Central memory CD8-positive, alpha-beta T cell (primary cell): ENCODE measurements at places on chromosomes 4 and X.

DNA sequence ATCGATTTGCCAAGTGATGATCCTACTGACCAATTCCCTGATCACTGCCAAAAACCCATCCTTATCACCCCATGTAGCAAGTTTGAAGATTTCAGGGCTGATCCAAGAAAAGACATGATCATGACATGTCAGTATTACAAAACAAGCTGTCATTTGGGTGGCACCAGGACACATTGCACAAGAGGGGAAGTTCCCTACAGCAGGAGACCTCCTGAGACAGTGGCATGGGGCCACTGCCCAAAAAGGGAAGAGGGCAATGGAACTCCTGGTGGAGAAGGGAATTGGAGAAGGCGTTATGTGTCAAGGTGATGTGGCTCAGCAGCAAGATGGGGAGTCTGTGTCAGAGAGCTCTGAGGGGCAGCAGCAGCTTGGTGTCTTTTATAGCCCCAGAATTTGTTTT, 43.4 kb downstream of the ZNF182 start:
- DNase-seq = no peak
- no peak overlapping the region for H3K4me3 ChIP-seq
- H3K4me1 ChIP-seq = no peaks in the 10 kb centered on the region
- H3K27me3 ChIP-seq = no peaks in the 10 kb centered on the region
- no peak overlapping the region for H3K27ac ChIP-seq

DNA sequence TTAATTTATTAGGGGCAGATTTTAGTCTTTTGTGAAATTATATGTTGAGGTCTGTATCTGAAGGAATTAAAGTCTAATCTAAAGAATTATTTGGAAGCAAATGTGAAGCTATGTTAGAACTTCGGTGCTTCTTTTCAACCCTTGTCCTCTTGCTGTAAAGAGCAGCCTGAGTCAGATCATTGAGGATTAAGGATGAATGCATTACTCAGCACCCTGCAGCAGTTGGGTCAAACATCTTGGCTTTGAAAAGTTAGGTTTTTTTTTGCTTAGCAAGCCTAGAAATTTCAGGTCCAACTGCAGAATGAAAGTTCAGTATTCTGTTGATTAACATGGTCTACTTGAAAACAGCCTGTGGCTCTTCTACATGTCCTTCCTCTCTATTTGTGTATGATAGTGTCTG, 57.6 kb downstream of the SLC4A4 start:
- no peak for DNase-seq
- no peaks in the 10 kb centered on the region for H3K4me1 ChIP-seq
- H3K27ac ChIP-seq = no peak overlapping the region
- no peak overlapping the region for H3K4me3 ChIP-seq
- no peaks in the 10 kb centered on the region for H3K27me3 ChIP-seq

- peak overlapping the region; percentile 25 for H3K27ac ChIP-seq
- H3K4me1 ChIP-seq = peaks cover 44% of the 10 kb centered on the region
- no peak for DNase-seq
- H3K36me3 ChIP-seq = no peaks in the 10 kb centered on the region
- H3K4me3 ChIP-seq = no peak overlapping the region
Observed at GRCh38 chrX:129726307-129727111, 12.3 kb upstream of the XPNPEP2 start.

DNA sequence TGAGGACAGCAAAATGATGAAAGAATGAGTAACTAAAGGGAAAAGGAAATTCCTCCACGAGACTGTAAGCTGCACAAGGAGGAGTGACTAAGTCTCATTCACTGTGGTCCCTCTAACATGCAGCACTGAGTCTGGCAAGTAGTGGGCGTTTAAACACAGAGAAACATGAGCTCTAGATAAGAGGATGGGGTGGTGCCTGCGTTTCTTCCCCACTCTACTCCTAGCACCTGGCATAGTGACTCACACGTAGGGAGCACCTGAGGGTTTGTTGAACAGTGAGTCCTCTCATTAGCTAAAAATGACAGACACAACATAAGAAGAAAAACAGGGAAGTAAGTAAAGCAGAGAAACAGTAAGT, 105.8 kb upstream of the CBR4 start:
- no peaks in the 10 kb centered on the region for H3K4me1 ChIP-seq
- H3K4me3 ChIP-seq = no peak overlapping the region
- DNase-seq = no peak
- peaks cover 2% of the 10 kb centered on the region for H3K36me3 ChIP-seq
- no peak overlapping the region for H3K27ac ChIP-seq

DNA sequence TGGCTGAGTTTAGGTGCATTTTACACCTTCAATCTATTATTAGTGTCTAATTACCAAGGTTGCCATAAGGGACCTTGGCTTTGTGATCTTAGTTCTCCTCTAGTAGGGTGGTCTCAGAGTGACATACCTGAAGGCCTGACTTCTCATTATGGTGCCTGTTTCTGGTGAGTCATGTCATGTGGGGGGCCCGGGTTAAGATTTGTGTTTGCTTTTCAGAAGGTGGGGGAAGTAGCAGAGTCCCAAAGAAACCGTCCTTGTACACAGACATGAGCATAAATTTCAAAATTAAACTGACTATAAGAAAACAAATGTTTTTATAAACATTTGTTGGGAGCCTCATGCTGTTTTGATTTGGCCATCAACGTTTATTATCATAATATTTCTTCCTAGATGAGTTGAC, 74.5 kb downstream of the HHIP start:
- peaks cover 2% of the 10 kb centered on the region for H3K36me3 ChIP-seq
- no peaks in the 10 kb centered on the region for H3K4me1 ChIP-seq
- H3K27ac ChIP-seq = no peak overlapping the region
- H3K27me3 ChIP-seq = no peaks in the 10 kb centered on the region
- DNase-seq = no peak

GRCh38 chr4:40334591-40335524, at the start of gene CHRNA9:
Gene CHRNA9 (plus strand): TSS chr4:40335333. CDS start chr4:40335468, 135 bp downstream.
- H3K36me3 ChIP-seq = no peaks in the 10 kb centered on the region
- H3K4me3 ChIP-seq = no peak within 1 kb of the TSS
- no peak for DNase-seq
- no peaks in the 10 kb centered on the region for H3K4me1 ChIP-seq
- no peak within 1 kb of the TSS for H3K27ac ChIP-seq
- H3K27me3 ChIP-seq = peaks cover 19% of the 10 kb centered on the region

GRCh38 chrX:44314259-44314734, 29.2 kb downstream of the EFHC2 start:
- DNase-seq = no peak
- H3K4me1 ChIP-seq = peaks cover 14% of the 10 kb centered on the region
- H3K36me3 ChIP-seq = no peaks in the 10 kb centered on the region

DNA sequence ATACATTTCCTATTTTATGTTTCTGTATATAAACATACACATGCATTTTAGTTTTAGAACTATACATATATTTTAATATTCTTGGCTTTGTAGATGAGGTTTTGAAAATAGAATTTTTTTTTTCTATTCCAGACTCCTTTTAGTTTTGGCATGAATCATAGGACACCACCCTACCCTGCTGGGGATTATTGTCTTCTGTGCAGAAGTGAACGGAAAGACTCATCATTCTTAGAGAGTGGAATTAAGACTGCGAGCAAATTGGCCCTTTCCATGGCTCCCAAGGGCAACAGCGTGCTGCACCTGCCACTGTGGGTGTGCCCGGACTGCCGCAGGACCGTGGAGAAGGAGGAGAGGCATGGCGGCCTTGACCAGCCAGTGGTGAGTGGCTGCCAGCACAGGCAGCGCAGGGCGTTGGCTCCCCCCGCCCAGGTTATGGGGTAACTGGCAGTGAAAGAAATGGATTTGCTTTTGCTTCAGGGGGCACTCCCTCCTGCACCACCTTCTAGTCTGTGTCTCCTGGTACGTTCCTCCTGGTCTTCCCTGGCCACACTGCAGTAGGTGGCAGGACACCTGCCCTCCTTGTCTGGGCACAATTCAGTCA, 59.6 kb downstream of the FAM193A start:
- no peak overlapping the region for H3K27ac ChIP-seq
- H3K27me3 ChIP-seq = no peaks in the 10 kb centered on the region
- peaks cover 16% of the 10 kb centered on the region for H3K36me3 ChIP-seq
- no peak overlapping the region for H3K4me3 ChIP-seq
- DNase-seq = no peak

DNA sequence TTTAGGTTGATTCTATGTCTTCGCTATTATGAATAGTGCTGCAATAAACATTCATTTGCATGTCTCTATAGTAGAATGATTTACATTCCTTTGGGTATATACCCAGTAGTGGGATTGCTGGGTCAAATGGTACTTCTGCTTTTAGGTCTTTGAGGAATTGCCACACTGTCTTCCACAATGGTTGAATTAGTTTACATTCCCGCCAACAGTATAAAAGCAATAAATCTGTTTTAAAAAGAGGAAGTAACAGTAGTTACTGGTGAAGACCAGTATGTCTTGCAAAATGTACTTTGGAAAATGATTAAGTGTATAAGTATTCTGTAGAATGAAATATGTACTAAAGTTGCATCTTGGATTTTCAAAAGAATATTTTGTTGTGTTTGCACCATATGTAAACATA, 77.3 kb downstream of the SHROOM4 start:
- H3K36me3 ChIP-seq = no peaks in the 10 kb centered on the region
- no peaks in the 10 kb centered on the region for H3K4me1 ChIP-seq
- DNase-seq = no peak
- H3K27ac ChIP-seq = no peak overlapping the region
- H3K4me3 ChIP-seq = no peak overlapping the region

- H3K36me3 ChIP-seq = no peaks in the 10 kb centered on the region
- H3K27ac ChIP-seq = no peak overlapping the region
Observed at GRCh38 chr4:102439812-102440211, 61.3 kb upstream of the NFKB1 start.
